ENCODE measurements at places on chromosomes 1 and 21.

GRCh38 chr1:71233645-71234044 lies 152.8 kb upstream of the ZRANB2 start:
- no peak for DNase-seq

- DNase-seq: no peak
Observed at GRCh38 chr1:226487921-226488320, 60.6 kb upstream of the STUM start.

- DNase-seq: no peak
Observed at GRCh38 chr1:43197343-43198127, 25.4 kb downstream of the CFAP57 start.

GRCh38 chr1:19921310-19921709 lies 2.1 kb downstream of the PLA2G2E start:
- no peak for DNase-seq

DNA sequence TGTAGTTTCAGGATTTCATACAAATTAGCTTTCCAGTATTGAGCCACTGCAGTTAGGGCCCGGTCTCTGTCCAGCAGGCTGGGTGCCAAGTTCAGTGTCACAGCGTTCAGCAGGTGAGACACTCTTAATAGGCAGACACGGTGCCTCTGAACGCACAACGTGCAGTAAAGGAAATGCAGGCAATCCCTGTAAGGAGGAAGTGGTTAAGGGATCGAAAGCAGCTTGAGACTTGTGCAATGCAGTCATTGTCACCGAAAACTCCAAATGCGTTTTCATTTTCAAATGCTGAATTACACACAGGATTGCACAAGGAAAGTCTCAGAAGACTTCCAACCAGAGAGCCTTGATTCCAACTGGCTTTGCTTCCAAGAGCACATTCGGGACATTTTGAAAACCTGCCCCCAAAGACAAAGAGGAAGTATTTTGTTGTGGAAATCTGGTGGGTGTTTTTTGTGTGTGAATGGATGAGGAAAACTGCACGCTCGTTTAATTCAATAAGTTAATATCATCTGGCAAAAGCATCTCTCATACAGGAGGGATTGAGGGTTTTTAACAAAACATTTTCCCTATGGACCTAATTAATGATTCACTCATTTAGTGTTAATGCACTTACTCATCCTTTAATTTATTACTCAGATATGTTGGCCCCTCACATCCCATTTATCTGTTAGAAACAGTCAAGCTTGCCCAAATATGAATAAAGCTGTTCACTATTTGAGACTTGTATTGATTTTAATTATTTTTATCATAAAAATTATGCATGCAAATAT lies 61.6 kb downstream of the PTGS2 start:
- peak; percentile 97 for DNase-seq

DNA sequence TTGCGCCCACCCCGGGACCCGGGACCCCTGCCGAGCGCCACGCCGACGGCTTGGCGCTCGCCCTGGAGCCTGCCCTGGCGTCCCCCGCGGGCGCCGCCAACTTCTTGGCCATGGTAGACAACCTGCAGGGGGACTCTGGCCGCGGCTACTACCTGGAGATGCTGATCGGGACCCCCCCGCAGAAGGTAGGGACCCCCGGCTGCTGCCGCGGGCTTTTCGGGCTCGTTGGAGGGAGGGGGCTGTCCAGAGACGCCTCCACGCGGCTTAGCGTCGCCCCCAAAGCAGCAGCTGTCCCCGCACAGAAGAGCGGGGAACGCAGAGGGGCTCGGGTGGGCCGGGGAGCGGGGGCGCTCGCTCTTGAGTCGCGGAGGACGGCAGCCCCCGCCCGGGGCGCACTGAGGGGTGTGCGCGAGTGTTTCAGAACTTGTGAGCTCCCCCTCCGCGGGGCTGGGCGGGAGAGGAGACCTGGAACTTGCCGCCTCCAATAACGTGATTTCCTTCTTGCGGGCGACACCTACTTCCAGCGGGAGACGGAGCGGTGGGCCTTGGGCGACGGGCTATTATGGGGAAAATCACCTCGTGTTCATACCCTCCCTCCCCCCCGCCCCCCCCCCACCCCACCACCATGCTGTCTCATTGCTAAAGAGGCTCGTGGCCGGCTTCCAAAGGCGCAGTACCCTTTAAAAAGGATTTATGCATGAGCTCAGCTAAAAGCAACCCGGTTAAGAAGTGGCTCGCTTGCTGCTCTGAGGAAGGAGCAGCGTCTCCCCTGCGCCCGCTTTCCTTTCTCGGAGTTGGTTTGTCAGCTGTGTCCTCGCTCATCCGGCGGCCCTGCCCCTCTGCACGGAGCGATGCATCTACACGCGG lies 664 bp downstream of the BACE2 start:
- DNase-seq: peak; percentile 31

GRCh38 chr21:44455524-44456213 lies 359 bp downstream of the LRRC3 start:
- peak; percentile 53 for DNase-seq

- DNase-seq: peak; percentile 9
Observed at GRCh38 chr1:247110627-247111258, 6.6 kb upstream of the ZNF669 start.

DNA sequence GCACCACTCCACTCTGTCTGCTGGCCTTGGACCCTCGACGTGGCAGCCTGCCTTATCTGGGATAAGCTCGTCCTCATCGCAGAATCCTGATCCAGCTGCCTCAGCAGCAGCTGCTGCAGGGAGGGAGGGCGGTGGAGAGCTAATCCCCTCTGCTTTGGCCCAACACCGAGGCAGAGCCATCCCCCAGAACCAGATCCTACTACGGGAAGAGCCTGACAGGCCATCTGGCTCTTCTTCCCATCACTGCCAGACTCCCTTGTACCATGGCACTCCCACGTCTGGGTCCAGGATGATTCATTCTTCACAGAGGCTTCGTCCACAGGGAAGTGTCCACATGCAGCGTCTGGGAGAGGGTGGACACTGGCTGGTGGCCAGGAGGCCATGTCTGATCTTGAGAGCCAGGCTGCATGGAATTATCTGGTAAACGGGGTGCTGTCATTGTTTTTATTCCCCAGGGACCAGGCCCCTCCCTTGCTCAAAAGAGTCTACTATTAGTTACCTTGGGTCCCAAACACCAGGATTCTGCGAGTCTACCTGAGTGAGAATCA lies 14.6 kb upstream of the PKP1 start:
- DNase-seq: no peak

GRCh38 chr1:44724296-44724954 lies 6.5 kb downstream of the RNU5D-1 start:
- no peak for DNase-seq

DNA sequence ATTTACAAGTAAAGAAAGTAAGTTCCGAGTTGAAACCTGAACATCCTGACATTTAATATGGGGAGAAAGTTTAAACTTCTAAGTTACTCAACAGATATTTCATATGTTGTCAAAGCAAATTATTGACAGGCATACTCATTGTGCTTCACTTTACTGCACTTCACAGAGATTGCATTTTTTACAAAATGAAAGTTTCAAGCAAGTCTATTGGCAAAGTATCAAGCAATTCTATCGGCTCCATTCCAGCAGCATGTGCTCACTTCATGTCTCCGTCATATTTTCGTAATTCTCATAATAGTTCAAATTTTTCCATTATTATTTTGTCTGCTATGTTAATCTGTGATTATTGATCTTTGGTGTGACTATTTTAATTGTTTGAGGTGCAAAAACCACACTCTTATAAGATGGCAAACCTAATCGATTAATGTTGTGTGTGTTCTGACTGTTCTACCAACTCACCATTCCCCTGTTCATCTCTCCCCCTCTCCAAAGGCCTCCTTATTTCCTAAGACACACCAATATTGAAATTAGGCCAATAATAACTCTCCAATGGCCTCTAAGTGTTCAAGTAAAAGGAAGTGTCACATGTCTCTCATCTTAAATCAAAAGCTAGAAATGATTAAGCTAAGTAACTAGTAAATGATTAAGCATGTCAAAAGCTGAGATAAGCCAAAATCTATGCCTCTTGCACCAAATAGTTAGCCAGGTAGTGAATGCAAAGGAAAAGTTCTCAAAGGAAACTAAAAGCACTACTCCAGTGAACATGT lies 68.2 kb upstream of the BCL9 start:
- no peak for DNase-seq

GRCh38 chr1:203323587-203323986 lies 18.3 kb downstream of the BTG2 start:
- no peak for DNase-seq

GRCh38 chr1:234544087-234544579 lies 65.2 kb upstream of the TARBP1 start:
- DNase-seq: peak; percentile 89

- no peak for DNase-seq
Observed at GRCh38 chr1:208225954-208226937, 17.9 kb downstream of the PLXNA2 start.

DNA sequence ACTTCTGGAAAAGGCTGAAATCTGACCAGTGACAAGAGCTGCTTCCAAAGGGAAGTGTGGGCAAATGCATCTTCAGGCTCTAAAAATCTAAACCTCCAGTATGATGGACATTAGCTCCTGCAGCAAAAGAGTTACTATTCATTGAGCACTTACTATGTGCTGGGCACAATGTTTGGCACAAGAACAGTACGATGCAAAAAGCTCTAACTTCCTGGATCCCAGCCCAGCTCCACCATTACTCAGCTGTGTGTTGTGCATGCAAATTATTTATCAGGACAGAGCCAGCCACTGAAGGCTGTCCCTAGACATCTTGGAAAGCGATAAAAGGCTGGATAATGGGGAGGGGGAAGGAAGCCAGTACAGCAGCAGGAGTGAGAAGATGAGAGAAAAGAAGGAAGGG lies 143.5 kb downstream of the ELAVL4 start:
- no peak for DNase-seq

DNA sequence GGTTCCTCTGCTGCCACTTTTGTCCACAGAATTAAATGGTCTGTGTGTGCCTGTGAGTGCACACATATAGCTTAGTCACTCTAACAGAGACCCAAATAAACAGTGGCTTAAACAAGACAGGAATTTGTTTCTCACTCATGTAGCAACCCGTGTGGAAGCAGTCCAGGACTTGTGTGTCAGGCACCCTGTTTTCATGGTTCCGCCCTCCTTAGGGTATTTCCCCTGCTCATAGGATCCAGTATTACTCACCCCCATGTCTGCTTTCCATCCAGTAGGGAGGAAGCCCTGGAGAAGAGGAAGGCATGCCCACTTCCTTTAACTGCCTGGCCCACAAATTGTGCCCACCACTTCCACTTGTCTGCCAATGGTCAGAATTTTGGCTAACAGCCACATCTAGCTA lies 41.3 kb upstream of the TACSTD2 start:
- peak; percentile 95 for DNase-seq

DNA sequence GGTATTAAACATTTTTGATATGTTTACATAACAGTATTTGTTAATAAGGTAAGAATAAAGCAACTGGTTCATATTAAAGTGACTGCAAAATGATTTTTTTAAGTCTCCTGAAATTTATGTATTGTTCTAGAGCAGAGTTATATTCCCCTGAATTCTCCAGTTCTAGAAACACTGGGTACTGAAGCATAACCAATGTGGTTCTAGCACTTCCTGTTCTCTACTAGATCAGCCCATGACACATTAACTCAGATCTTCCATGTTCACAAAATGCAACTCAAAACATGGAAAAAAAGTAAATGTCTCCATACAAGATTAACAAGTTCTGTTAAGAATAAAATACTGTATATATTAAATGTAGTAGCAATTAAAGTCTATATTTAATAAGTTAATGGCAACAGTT lies 3.9 kb downstream of the NEGR1 start:
- DNase-seq: peak; percentile 29

DNA sequence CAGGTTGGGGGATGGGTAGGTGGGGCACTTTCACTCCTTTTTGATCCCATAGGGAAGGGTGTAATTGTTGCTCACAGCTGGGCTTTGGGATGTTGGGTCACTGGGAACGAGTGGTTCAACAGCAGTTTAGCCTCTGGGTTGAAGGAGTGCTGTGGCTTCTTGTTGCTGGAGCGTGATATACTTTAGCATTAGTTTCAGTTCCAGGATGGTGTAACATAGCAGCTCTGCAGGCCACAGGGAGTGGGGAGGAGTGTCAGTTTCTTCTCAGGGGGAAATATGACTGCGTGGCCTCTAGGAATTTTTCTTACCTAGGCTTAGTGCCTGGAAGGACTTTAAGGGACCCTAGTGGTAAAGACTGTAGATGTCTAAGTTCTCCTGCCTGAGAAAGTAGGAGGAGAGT lies 1105.3 kb upstream of the TMPRSS15 start:
- no peak for DNase-seq

DNA sequence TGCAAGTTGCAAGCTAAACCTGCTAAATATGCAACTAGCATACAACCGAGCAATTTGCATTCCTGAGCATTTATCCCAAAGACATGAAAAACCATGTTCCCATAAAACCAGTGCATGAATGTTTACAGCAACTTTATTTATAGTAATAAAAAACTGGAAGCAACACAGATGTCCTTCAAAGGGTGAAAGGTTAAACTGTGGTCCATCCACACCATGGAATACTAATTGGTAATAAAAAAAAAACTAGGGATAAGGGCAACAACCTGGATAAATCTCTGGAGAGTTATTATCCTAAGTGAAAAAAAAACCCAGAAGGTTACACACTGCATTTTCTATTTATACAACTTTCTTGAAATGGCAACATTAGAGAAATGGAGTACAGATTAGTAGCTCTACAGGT lies 474.1 kb downstream of the SMYD3 start:
- no peak for DNase-seq

DNA sequence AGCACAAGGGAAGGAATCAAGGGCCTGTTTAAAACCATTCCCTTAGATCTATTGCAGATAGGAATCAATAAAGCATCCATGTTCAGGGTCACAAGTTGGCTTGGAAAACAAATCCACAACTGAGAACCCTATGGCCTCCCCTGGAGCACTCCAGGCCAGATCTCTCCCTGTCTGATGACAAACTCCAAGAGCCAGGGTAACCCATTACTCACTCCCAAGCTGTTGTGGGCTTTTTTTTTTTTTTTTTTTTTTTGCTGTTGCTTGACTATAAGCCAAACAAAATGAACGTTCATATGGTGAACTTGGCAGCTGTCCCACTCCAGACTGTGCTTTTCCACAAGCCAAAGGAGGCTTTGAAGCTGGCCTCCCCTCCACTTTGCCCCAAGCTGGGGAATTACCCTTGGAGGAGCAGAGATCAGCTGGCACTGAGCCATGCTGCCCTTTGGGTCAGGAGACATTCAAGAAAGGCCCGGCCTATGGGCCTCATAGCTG lies 35.7 kb upstream of the VAV3 start:
- peak; percentile 15 for DNase-seq

DNA sequence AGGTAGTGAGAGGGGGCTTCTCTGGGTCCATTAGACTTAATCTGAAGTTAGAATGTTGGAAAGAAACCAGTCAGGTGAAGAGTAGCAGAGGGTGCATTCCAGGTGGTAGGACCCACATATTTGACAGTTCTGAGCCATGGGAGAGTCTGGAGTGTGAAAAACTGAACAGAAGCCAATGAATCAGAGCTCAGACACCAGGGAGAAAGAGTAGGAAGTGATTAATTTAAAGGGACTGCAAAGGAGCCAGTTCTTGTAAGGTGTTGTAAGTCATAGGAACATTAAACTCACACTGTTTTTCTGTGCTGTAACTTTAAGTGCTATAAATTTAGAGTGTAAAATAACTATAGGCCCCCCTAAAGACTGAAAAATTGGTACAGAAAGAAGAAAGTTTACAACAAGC lies 5.9 kb upstream of the DHX9 start:
- no peak for DNase-seq

GRCh38 chr1:88210103-88210787 lies 473.8 kb upstream of the PKN2 start:
- no peak for DNase-seq
